NCI-H187 treated with DMSO at 0.1 percent for 48 hours (cell line): ENCODE measurements at places on chromosomes 3 and 15.

DNA sequence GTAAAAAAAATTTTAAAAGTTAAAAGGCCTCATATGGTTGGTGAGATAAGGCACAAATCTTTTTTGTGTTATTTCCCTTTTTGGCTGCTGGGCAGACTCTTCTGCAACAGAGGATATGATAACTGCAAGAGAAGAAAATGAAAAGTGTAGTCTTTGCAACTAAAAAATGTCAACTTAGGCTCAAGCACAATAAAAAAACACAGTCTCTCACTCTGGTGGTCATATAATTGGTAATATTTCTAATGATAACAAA lies 15.4 kb downstream of the COMMD2 start:
- DNase-seq: no peak

DNA sequence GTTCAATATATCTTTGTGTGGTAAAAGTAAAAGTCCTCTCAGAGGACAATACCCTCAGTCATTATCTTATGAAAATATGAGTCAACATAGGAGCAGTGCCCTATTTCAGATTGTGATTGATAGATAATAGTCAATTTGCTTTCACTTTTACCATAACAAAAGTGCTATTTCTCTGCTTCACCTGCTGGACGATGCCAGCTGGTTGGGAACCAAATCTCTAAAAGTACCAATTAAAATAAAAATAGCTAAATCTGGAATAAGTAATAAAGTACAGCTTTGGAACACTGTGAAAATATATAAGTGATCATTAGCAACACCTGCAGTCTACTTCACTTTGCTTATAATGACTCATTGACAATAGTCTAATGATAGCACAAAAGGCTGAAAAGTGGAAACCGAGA lies 390.3 kb upstream of the AGTR1 start:
- no peak for DNase-seq

DNA sequence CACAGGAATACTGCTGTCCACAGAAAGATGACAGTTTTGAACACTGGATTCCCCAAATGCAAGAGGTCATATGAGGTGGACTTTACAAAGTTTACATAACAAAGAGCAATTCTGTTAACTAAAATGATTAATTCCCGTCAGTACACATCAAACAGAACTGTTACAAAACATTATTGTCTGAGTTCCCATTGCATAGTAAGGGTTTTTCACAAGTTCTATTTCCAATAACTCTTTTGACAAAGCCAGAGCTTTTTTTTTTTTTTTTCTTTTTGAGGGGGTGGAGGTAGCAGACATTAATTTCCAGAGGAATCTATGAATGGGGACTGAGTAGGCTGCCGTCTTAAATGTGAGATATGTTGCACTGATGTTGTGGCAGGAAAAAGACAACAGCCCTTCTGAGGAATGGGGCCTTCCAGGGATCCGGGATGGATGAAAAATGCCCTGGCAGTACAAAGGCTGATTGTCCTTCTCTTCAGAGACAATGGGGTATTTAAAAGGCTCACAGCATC lies 178.1 kb upstream of the KBTBD8 start:
- no peak for DNase-seq

GRCh38 chr3:53287131-53287629 lies 31.4 kb upstream of the TKT start:
- DNase-seq: no peak

DNA sequence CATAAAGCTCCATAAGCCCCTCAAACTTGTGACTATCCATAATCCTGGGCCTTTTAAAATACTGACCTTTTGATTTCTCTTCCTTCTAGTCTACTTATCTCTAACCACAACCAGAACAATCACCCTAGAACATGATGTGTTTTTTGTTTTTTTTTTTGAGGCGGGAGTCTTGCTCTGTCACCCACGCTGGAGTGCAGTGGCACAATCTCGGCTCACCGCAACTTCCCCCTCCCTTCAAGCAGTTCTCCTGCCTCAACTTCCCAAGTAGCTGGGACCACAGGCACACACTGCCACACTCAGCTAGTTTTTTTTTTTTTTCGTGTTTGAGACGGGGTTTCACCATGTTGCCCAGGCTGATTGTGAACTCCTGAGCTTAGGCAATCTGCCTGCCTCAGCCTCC lies 25.1 kb downstream of the VPS39 start:
- DNase-seq: no peak

DNA sequence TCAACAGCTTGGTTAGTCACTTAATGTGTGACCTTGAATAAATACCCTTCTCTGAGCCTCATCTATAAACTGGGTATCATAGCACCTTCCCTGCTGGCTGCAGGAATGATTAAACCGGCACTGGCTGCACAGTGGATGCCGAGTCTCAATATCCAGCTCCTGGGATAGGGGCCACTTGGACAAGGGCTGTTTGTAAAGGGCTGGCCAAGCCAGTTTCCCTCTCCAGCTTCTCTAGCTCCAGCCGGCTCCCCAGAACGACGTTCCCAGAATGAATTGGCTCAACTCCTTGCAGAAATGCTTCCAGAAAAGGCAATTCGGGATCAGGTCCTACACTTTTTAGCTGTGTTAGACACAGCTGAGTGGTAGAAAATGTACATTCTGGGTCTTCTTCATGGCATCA lies 58.8 kb downstream of the LSM3 start:
- no peak for DNase-seq

DNA sequence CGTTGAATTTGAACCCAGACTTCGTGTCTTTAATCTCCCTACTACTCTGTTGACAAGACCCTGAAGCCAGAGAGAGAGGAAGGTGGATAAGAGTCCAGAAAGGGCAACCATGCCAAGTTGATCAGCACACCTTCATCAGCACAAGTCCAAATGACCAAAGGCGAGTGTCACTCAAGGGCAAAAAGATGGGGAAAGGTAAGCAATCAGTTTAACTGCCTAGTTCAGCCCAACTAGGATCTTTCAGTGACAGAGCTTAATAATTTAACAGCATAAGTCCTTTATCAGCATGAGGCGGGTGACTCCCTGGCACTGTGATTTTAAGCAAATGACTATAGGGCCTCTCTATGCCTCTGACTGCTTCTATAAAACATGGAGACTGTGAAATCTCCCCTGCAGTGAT lies 6.2 kb downstream of the SUCLG2 start:
- DNase-seq: no peak

- no peak for DNase-seq
Measured at GRCh38 chr15:76941636-76942035, 10.1 kb downstream of the RCN2 start.

DNA sequence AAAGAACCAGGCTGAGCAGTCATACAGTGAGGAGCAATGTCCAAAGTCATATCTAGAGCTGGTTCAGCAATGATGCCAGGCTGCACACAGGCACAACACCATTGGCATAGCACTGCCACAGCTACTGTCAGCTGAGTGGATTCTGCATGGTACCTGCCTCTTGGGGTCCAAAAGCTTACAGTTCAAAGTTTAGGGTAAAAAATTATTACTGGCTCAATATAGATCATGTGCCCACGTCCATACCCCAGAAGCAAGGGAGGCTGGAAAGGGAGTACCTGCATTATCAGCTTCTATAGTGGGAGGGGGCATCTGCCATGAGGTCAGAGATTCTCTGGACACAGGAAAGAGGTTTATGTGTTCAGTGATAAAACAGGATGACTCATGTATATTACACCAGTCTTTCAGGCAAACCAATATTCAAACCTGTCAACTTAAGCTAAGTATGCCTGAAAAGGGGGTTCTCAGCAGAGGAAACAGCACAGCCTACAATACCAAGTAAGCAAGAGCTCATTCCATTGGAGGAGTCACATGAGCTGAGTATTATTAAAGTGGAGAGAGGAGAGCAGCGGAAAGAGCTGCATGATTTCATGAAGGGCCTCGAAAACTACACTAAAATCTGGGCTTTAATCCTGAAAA lies 99.0 kb downstream of the ANO10 start:
- no peak for DNase-seq

- DNase-seq: no peak
Measured at GRCh38 chr3:141441381-141442364, 45.2 kb upstream of the RASA2 start.

DNA sequence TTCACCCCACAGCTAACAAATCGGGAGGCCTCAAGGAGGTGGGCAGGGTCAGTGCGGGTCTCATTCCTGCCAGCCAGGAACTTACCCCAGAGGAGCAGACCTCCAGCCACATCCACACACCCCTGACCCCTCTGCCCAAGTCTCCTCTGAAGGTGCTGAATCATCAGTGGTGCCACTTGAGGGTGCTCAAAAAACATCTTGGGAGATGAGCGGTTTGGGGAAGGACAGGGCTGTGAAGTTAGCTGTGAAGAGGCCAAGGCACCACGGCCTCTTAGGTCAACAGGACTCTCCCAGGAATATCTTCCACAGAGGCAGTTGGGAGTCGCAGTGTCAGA lies 1.2 kb downstream of the DAPK2 start:
- no peak for DNase-seq

DNA sequence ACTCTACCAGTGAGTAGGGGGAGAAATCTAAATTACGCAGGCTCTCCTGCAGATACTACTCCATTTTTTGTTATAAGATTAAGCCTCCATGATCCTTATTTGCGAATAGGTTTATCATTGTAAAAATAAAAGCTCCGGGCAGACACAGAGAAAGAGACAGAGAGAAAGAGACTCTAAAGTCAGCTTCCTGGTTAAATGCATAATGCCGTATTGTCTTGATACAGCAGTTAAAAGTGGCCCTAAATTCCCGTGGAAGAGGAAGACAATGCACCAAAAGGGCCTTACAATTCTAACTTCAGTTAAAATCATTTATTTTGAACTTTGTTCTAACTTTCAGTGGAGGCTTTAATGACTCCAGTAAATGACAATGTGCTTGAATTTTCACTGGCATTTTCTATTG lies 98.3 kb downstream of the SLC9A9 start:
- DNase-seq: no peak

- DNase-seq: peak; percentile 63
Measured at GRCh38 chr15:97652700-97653167, 307.8 kb upstream of the ARRDC4 start.
